ENCODE measurements at places on chromosomes 12 and 14.

GRCh38 chr12:47782372-47782770, 9.3 kb downstream of the SLC48A1 start:
- no peak for DNase-seq

DNA sequence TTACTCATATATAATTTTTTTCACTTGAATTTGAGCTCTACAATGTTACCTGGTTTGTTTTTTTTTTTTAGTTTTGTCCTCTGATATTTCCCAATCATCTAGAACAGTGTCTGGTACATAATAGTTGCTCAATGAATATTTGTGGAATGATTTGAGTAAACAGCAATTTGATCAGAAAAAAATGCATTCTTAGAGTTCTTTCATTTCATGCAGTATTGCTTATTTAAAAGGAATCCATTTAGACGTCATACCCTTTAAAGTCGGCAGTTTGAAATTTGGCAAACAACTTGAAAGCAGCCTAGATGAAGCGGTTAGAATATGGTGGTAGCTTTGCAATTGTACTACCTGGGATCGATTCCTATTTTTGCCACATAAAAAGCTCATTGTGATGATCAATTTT, 140.0 kb downstream of the PDE3A start:
- DNase-seq: no peak

DNA sequence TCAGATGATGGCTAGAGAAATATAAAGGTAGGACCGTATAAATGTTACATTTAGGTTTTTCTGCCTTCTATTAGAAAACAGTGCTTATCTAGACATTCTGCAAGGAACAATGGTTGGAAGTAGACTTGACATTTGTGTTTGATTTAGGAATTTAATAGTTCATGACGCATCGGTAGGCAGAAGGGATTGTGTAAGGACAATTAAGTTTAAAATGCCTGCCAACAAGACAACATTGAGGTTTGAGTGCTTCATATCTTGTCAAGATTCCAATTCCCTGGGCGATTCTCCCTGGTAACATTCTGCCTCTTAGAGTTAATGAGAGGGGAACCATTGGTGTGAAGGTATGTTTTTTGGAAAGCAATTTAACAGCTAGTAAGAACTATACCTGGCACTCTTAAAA, 186.8 kb upstream of the RBM19 start:
- DNase-seq: no peak

GRCh38 chr14:77142005-77142800, 612 bp upstream of the ZDHHC22 start:
- no peak for DNase-seq

- no peak for DNase-seq
Measured at GRCh38 chr12:65522956-65523860, 244.7 kb downstream of the MSRB3 start.

DNA sequence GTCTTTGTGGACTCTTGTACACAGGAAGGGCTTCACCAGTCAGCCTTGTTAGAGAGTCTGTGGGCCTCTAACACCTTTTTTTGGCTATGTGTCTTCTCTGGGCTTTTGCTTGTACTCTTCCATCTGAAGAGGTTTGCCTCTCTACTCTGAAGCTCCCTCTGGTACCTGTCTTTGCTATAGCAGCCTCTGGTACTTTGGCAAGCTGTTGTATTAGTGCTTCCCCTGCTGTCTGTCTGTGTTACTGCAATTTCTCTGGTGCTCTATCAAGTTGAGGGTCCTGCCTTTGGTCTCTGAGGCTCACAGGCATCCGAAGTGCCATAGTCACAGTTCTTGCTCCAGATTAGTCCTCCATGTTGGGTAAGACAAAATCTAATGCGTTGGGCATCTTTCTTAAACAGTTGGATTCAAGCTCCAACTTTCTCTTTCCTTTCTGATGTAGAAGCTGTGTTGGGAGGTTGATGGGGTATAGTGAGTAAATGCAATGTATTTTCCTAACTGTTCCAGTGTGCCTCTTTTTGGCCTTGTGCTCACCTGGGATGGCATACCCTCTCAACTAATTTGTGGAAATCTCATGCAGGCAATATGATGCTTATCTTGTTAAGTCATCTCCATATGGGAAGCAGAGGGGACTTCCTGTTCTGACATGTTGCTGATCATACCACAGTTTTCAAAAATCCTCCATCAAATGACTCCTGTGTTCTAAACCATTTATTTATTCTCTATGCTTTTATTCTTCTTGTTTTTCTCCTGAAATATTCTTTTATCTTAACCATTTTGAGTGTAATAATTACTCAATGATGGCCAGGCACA, 88.8 kb downstream of the ATF7IP start:
- peak; percentile 32 for DNase-seq

- DNase-seq: no peak
Measured at GRCh38 chr12:105083031-105083430, 1.2 kb downstream of the ALDH1L2 start.

- DNase-seq: no peak
Measured at GRCh38 chr12:109630815-109631214, 57.2 kb downstream of the MVK start.

DNA sequence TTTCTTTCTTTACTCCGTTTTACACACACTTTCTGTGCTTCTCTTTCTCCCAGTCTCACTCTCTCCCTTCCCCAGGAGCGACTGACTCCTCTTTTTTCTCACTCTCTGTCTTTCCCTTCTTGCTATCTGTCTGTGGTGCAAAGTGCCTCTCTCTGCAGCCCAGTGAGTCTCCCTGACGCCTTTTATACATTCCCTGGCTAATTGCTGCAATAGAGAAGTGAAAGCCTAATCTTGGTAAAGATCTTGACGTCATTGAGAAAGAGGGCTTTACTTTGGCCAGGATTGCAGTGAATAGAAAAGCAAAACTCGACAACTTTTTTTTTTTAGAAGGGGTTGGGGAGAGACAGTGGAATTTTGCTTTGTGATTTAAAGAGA, 706 bp upstream of the DIO2 start:
- no peak for DNase-seq

DNA sequence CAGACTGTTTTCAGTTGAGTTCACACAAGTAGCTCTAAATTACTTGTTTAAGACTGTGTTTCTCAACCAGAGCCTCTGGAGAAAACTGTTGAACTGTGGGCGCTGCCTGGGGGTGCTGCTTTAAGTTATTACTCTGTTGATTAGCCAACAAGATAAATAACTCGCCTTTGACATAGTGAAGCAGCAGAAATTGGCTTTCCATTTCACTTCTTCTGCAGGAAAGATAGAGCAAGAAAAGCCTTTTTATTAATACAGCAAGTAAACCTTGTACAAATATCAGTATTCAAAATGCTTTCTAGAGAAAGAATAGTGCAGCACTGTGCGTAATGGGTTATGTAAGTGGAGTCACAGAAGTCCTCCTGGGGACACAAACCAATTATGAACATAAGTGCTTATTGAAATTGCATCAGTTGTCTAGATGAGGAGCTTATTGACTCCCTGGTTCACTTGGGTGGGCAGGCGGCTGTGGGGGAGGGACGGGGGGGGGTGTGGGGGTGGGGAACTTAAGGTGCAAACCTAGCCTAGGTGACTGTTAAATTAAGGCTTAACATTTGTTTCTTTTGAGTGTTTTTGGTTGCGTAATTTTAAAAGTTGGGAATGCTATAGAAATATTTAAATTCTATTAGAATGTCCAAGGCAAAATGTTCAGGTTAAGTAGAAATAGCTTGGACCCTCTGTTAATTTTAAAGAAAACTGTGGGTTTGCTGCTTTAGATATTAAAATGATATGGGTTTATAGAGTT, 6.3 kb downstream of the FRS2 start:
- DNase-seq: no peak

- DNase-seq: no peak
Measured at GRCh38 chr12:69682110-69682755, 16.9 kb downstream of the BEST3 start.

DNA sequence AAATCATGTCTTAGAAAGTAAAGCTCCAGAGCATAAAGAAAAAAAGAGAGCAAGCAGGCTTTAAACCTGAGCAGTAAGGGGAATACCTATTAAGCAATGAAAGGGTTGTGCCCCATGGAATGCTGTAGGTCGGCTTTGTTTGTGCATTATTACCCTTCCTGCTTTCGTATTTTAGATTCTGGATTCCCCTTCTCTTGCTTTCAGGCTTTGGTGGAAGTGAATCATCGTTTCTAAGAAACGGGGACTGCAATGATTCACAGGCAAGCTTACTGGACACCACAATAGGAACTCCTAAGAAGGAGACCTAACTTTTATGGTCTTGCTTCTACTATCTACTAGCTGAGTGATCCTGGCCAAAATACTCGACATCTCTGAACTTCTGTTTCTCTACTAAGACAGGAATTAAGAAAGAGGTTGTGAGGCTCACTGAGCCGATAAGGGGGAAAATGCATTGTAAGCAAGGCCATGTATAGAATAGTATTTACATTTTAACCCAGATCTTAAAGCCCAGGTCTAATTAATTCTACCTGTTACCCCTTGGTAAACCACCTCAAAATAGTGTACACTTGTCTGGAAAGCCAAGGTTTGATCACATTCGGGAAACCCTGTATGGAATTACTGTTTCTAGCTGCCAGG, 1.2 kb upstream of the BMAL2 start:
- DNase-seq: no peak

DNA sequence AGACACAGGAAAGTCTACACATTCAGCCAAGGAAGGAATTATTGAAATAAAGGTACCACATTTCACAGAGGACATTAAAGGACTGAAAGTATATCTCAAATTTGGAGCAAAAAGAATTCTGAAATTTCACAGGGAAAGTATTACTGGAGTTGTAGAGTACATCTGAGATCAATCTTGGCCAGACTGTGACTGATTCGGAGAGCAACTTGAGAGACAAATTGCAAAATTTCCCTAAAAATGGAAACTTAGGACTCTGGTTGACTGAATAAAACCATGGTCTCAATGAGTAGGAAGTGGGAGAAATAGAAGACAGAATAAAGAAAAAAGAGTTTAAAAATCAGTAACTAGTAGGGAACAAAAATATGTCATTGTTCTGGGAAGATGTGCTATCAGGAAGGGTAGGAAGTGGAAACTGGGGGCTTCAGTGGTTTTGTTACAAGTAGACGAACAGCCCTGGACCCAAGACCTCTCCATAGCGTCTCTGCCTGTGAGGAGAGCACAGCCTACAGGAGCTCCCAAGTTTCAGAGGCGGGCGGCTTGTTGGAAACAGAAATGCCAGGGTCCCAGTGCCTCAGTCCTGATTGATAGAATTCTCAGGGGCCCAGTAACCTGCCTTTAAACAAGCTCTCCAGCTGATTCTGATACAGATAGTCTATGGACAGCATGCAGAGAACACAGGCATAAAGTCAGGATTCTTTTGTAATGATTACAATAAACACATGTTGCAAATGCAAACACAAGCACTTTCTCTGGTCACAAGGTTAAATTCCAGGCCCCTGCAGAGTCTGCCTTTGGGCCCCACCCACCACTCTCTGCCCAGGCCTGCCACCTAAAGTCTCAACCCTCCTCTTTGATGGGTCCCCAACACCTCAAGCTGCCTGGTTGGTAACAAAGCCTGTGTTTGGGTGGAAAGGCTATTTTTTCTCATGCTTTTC, 63.1 kb downstream of the BBS10 start:
- DNase-seq: no peak

- DNase-seq: no peak
Measured at GRCh38 chr14:65620195-65620594, 207.7 kb downstream of the FUT8 start.

DNA sequence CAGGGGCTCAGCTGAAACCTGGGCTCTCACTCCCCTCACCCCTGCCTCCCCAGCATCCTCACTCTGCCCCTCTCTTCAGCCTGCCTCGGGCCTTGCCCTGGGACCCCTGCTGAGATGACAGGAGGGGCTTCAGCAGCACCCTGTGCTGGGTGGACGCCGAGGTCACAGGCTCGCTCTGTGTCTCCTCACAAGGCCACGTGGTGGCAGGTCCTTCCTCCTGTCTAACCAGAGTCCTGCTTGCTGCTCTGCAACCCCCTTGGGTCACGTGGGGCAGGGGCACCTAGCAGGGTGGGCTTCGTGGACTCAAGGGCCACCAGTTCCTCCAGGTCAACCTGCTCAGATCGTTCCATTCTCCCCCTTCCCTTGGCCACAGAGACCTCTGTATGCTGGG, 90.4 kb downstream of the TMEM121 start:
- no peak for DNase-seq

GRCh38 chr12:1640328-1641234, 11.6 kb downstream of the WNT5B start:
- no peak for DNase-seq

DNA sequence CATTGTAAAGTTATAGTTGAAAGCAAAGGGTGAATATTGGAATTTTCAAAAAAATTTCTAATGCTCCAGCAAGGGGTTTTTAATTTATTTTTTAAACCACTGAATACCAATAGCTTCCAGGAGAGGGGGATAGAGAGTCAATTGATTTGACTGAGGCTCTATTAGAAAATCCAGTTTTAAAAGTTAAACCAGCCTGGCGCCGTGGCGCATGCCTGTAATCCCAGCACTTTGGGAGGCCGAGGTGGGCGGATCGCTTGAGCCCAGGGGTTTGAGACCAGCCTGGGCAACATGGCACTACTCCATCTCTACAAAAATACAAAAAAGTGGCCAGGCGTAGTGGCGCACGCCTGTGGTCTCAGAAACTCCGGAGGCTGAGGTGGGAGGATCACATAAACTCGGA, 150.1 kb downstream of the SLC38A4 start:
- DNase-seq: no peak

DNA sequence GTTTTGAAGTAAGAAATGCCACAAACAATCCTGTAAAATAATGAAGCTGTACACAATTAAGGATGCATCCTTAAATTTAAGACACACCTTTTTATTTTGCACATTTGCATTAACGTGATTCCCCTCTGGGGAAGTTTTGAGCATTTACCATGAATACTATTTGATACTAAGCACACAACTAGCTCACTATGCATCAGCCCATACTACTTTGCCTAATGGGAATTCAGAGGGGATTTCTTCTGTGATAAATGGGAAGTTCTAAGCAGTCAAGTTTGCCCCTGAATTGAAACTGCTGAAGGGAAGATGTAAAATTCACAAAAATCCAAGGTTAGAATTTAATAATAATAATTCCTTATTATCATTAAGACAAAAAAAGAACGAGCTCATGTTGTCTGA, 27.4 kb downstream of the SINHCAF start:
- no peak for DNase-seq

DNA sequence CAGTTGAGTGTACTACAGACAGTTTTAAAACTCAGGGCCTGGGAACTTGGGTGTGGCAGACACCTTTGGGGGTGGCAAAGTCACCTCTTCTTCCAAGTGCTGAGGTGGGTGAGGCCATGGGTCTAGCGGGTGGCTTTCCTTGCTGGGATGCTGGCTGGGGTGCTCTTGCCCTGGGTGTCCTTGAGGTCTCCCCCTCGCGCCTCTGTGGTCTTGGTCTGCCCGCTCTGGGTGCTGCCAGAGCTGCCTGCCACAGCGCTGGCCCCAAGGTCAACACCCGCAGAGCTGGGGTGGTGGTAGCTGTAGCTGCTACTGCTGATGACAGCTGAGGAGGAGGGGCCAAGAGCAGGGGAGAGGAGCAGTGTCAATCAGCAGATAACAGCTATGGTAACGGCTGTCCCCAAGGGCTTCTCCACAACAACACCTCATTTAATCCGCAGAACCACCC, 6.8 kb downstream of the KRT74 start:
- DNase-seq: no peak

- no peak for DNase-seq
Measured at GRCh38 chr12:30082381-30082780, 298.6 kb upstream of the TMTC1 start.

Data from DND-41 (cell line).